ENCODE measurements at places on chromosomes 2 and 18.

- no peak for DNase-seq
Observed at GRCh38 chr2:9831670-9832069, 11.6 kb upstream of the TAF1B start.

DNA sequence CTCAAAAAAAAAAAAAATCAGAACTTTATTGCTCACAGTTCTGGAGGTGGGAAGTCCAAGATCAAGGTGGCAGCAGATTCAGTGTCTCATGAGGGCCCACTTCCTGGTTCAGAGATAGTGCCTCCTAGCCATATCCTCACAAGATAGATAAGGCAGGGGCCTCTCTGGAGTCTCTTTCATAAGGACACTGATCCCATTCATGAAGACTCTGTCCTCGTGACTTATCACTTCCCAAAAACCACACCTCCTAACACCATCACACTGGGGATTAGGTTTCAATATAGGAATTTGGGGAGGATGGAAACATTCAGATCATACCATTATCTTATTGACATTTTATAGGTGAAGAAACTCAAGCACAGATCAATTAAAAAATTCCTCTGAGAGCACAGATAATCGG is 61.1 kb downstream of the PDCL3 start:
- DNase-seq, result no peak

- DNase-seq, result peak; percentile 44
Observed at GRCh38 chr2:113370478-113371091, 66.9 kb upstream of the ZNG1B start.

DNA sequence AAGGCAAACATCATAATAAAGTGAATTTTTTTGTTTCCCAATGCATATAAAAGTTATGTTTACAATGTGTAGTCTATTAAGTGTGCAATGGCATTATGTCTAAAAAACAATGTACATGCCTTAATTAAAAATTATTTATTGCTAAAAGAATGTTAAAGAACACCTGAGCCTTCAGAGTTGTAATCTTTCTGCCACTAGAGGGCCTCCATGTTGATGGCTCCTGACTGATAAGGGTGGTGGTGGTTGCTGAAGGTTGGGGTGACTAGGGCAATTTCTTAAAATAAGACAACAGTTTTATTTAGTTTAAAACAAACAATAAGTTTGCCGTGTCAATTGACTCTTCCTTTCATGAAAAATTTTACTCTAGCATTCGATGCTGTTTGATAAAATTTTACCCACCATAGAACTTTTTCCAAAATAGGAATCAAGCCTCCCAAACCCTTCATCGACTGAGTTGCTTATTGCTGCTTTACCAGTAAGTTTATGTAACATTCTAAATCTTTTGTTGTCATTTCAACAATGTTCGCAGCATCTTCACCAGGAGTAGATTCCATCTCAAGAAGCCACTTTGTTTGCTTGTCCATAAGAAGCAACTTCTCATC is 32.3 kb downstream of the MAP3K2 start:
- DNase-seq, result peak; percentile 9

- no peak for DNase-seq
Observed at GRCh38 chr2:110101280-110101844, 14.3 kb downstream of the MALL start.

DNA sequence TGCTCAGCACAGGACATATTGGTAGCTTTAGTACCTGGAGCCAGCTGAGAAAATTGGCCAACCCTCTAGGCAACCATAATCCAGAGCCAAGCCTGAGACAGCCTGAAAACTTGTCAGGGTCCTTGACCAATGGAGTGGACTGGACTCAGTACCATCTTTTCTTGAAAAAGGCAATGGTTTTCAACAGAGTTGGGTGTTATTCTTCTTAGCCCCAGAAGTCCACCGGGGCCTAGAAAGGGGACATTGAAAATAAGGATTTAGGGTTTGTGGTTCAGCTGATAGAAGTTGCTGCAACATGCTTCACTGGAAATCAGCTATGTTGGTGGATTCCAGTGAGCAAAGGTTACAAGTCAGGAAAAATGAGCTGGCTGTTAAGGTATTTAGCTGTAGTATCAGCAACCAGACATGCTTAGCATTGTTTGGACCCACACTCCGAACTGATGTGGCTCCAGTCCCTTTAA is 22.1 kb upstream of the CNOT11 start:
- no peak for DNase-seq

GRCh38 chr2:58429014-58429875 is 188.1 kb upstream of the FANCL start:
- no peak for DNase-seq

- no peak for DNase-seq
Observed at GRCh38 chr2:144849612-144850011, 329.7 kb upstream of the ZEB2 start.

DNA sequence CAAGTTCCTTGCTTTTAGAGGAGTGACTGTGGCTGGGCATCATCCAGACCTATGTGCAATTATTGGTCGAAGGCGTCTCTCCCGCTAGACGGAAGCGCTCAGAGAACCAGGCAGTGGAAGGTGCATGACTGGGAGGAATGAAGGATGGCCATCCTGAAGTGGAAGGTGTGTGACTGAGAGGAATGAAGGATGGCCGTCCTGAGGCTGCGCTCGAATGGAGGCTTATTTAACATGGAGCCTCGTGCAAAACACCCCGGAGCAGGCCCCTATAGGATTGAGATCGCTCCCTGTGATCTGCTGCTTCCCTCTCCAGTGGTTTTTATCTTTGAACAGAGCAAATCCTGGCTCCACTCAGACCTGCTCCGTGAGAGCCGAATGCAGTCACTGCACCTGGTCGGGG is 140.2 kb upstream of the ID2 start:
- DNase-seq, result no peak

- DNase-seq, result no peak
Observed at GRCh38 chr2:69203166-69203985, 183.7 kb downstream of the GFPT1 start.

DNA sequence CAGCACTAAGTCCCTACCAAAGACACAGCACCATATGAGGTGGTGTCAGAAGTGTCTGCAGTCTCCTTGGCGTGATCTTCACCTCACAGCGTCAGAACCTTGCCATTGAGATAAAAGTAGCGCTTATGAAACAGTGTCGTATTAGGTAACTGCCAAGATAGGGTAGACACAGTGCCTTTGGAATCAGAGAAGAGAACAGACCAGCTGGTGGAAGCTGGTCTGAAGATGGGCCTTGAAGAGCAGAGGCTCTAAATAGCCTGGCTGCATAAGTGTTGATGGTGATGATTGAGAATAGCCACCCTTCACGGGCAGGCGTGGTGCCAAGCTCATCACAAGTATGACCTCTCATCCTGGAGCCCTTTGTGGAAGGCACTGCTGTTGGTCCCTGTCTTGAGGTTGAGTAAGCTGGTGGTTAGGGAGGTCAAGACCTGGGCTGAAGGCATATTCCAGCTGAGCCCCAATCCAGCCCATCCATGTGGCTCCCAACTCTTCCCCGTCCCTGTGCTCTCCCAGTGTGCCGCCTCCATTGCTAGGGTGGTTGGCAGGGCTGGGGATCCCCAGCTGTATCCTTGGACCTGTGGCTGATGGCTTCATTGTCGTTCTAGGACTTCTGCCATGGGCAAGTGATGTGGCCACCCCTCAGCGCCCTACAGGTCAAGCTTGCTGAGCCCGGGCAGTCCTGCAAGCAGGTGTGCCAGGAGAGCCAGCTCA is 187.4 kb downstream of the MGAT5 start:
- DNase-seq, result no peak

DNA sequence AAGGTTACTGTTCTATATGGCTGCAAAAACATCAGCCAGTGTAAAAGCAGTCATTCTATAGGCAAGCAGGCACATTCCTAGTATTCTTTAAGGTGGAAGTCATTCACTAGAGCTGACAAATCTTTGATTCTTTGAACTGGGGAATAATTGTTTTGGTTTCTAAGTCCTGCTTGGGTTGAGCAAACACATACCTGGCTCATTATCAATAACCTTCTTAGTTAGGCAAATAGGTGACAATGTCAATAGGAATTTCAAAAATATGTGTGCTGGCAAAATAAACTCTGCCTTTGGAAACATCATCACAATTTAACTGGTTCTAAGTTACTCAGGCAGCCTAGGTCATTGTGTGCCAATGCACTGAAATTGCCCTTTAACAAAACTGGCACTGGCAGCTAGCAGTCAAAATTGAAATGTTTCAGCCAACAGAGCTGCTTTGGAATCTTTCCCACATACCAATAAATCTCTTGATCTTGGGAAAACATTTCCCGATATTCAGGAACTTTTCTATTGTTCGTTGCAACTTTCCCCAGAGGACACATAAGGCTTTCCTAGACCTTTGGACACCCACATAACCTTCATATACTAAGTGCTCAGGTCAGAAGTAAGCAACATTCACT is 402.0 kb upstream of the MMADHC start:
- no peak for DNase-seq

DNA sequence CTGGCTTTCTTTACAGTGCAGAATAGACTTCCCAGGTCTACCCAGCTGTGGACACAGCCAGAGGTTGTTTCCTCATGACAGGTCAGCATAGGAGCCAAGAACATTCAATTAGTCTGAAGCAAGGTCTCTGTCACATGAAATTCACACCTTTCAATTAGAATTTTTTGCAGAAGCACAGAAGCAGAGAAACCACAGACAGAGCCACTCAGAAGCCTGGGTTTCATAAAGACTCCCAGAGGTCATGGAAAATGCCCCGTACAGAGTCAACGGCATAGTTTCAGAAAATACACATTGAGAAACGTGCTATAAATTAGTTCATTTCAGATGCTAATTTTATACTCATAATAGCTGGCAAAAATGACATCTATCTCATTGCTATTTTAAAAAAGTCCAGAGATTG is 87.0 kb upstream of the TMEM200C start:
- no peak for DNase-seq

DNA sequence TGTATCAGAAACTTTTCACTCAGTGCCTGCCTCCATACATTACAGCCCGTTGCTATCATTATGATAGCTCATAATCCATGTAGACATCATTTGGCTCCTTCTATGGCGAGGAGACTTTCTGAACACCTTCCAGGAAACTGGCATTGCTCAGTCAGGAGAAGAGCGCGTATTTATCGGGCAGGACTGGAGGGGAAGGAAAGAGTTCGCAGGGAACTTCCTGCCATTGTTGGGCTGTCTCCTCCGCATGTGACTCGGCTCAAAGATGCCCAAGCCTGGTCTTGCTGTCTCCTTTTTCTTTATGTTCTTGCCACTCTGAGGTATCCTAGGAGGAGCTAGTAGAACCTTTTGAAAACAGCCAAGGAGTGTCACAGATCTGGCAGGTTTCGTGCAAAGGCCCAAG is 156.8 kb downstream of the CTIF start:
- no peak for DNase-seq

- DNase-seq, result no peak
Observed at GRCh38 chr2:172510548-172510947, 45.3 kb upstream of the PDK1 start.

GRCh38 chr2:25669520-25669919 is 3.9 kb downstream of the DTNB start:
- no peak for DNase-seq
